GM20000 (cell line): ENCODE measurements at places on chromosomes 13 and 19.

GRCh38 chr13:44730099-44730498, 154.0 kb upstream of the TSC22D1 start:
- no peak for DNase-seq

DNA sequence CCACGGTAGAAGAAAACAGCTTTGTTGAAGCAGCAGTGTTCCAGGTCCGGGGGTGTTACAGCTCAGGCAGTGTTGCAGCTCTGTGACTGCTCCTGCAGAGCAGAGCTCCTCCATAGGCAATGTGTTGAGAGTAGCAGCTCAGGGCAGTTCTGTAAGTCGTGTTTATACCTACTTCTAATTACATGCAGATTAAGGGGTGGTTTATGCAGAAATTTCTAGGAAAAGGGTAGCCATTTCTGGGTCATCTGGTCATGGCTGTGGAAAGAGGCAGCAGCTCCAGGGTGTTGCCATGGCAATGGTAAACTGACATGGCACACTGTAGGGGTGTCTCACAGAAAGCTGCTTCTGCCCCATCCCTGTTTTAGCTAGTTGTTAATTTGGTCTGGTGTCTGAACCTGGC, 316.4 kb downstream of the GPC5 start:
- no peak for DNase-seq

GRCh38 chr13:103908911-103909310, 842.7 kb upstream of the SLC10A2 start:
- no peak for DNase-seq

- DNase-seq, result peak; percentile 72
Measured at GRCh38 chr19:15466851-15467733, 2.7 kb upstream of the RASAL3 start.

GRCh38 chr13:27264181-27264580, 6.4 kb upstream of the RASL11A start:
- DNase-seq, result no peak

DNA sequence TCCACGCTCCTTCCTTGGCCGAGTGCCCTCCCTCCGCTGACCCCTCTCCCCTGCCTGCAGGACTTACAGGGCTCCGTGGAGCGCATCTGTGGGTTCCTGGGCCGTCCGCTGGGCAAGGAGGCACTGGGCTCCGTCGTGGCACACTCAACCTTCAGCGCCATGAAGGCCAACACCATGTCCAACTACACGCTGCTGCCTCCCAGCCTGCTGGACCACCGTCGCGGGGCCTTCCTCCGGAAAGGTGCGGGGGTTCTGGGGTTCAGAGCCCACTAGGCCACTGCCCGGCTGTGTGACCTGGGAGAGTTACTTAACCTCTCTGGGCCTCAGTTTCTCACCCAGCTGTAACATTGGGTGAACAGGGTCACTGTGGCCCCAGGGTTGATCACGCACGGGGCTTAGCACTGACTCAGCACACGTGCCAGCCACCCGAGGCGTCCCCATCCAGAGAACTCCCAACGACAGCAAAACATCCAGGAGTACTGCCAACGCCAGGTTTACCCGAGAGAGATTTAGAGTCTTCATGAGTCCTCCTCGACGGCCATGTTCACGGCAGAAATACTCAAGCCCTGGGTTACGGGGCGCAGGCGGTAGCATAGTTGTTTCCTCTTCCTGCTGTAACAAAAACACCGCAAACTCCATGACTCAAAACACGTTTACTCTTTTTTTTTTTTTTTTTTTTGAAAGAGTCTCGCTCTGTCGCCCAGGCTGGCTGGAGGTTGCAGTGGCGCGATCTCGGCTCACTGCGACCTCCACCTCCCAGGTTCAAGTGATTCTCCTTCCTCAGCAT, 9.7 kb upstream of the SPACA4 start:
- no peak for DNase-seq

DNA sequence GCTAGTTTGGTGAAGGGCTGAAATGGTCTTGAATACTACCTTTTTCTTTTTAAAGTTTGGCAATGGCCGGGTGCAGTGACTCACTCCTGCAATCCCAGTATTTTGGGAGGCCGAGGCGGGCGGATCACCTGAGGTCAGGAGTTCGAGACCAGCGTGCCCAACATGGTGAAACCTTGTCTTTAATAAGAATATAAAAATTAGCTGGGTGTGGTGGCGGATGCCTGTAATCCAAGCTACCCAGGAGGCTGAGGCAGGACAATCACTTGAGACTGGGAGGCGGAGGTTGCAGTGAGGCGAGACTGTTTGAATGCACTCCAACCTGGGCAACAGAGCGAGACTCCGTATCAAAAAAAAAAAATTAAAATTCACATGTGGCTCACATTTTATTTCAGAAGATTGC, 880 bp upstream of the ZNF723 start:
- DNase-seq, result no peak
